Camera-type eye (tissue), 1 donor: ENCODE measurements at places on chromosomes 16 and 17. TPM values are rescaled to one million over a fixed set of nuclear protein-coding genes. Genes with fewer than 3 reads are reported as not detected.

The C1QTNF8 gene
- total RNA-seq = 0.22 TPM

The CYLD gene
- 79.1 TPM for total RNA-seq

The ATP2A1 gene
- total RNA-seq = 46.8 TPM

The KRTAP4-3 gene
- not detected for total RNA-seq

The SHISA6 gene
- 4.7 TPM for total RNA-seq

The CHRNE gene
- total RNA-seq = 0.44 TPM
